ENCODE measurements at places on chromosomes 2 and 18.

- DNase-seq: no peak
These were observed 1823.5 kb upstream of the LRRTM1 start for GRCh38 chr2:82128051-82128450.

DNA sequence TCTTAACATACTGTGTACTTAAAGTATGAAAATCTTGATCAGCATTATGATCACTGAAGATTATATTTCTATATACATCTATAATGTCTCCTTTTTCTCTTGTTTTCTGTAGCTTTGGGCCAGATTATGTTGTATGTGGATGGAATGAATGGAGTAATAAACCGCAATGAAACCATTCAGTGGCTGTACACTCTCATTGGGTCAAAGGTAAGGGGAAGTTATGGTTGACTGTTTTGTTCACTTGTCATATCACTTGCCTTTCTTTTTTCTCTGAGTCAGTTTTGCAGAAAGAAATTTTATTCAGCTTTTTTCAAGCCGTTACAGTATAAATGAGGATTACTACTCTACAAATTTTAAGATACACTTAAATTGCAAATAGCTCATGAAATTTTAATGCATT lies 252.5 kb downstream of the TPGS2 start:
- DNase-seq: no peak

GRCh38 chr18:69996951-69997798 lies 49.5 kb upstream of the CD226 start:
- DNase-seq: no peak

- DNase-seq: no peak
These were observed 10.0 kb upstream of the AGFG1 start for GRCh38 chr2:227461811-227462461.

GRCh38 chr18:3721771-3722648 lies 272.0 kb downstream of the TGIF1 start:
- no peak for DNase-seq
